ENCODE measurements at places on chromosomes 7 and 10.

GRCh38 chr10:133196936-133197758 lies 32.9 kb upstream of the UTF1 start:
- no peak for DNase-seq

DNA sequence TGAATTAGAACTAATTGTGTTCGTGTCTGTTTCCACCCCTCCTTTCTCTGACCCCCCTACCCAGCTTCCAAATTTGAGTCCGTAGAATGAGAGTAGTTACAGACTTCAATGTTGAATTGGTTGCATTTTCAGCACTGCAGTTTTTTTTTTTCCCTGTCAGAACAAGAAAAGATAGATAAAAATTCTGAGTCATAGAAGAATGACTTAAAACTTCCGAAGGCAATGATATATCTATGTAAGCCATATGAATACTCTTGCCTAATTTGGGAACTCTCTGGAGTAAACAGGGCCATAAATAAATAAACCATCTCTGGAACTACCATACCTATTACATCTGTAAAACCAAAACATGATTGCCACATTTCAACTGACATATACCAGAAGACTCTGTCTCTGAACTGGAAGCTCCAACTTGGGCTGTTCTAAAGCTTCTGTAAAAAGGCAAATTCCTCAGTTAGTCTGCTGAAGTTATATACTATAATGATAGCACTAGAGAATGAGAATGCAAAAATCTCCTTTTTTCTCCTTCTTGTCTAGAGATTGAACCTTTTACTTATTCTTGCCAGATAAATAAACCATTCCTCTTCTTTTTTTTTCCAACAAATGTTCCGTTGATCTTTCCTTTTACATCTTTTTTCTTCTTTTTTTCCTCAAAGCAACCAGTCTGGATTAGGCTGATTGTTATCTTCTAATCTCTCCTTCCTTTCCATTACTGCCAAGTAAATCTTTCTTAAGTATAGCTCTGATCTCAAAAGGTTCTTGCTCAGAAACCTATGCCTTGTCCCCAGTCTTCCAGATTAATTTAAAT lies 23.5 kb downstream of the VCL start:
- DNase-seq = no peak

- no peak for DNase-seq
Measured at GRCh38 chr10:111934931-111935330, 248.6 kb downstream of the GPAM start.

GRCh38 chr10:3464760-3465405 lies 292.3 kb upstream of the PITRM1 start:
- no peak for DNase-seq

DNA sequence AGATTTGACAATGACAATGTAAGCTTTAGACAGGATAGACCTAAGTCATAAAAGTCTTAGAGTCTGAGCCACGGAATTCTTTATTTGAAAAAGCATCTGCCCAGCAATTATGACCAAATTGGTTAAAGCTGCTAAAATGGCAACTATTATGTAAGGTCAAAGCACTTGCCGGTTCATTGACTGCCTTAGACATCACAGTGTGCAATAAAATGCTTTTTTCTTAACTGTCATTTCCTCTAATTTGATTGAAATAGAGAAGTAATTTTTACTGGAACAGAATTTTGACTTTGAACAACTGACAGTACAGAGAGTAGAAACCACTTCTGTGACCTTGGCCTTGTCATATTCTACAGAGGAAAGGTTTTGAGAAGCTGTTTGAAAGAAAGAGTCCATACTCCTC lies 142.9 kb downstream of the THSD7A start:
- DNase-seq = no peak

DNA sequence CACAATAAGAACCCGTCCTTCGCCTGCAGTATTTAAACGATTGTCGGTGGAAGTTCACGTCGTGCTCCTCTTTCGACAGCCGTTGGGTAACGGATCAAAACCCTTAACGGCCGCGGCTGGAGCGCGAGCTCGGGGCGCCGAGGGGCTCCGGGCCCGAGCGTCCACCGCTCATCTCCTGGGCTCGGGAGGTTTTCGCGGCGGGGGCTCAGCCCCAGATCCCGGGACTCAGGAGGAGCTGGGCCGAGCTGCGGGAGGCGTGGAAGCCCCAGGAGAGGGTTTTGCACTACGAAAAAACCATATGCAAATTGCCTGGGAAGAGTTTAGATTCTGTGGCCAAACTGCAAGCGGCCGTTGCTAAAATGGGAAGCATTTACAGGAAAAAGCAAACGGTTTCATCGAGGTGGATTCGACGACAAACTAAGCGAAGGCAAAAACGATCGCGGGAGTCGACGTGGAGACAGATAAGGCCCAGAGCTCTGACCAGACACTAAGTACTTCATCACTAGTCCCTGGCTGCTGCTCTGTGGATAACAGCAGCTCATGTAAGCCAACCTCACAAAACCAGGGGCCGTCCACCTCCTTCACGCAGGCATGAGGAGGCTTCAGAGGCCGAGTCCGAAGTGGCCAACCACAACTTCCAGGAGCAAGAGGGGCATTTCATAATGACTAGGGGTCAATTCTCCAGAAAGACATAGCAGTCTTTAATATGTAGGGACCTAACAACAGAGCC lies 129.7 kb downstream of the MARCHF5 start:
- DNase-seq = no peak

DNA sequence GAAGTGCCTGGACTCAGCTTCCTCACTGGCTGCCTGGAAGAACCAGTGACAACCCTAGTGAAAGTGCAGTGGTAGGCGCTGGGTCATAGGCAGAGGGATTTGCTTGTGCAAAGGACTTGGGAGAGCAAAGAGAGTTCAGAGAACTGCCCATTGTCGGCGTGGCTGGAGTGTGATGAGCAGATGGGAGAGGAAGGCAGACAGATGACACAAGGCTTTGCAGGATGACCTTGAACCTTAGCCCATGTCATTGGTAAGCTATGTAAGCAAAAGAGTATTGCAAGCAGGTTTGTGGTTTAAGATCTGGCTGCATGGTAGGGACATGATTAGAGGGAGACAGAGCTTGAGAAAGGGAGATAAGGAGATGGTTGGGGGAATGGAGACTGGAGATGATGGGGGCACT lies 35.3 kb upstream of the NOBOX start:
- DNase-seq = no peak

- no peak for DNase-seq
Measured at GRCh38 chr10:49596836-49597235, 13.3 kb upstream of the SLC18A3 start.

DNA sequence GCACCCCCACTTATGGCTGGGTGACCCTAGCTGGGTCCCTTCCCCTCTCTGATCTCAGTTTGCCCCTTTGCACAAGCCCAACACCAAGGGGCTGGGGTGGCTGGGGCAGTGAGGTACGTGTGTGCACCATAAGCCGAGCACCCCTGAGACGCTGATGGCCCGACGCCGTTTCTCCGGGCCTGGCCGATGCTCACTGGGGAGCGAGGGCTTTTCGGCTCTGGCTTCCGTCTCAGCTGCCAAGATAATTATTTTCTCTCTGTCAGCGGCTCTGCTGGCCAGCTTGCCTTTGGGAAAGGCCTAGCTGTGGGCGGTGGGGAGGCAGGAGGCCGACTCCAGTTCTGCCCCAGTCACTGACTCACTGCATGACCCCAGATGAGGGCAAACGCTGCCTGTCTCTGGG lies 91.0 kb downstream of the ZMIZ1 start:
- no peak for DNase-seq

DNA sequence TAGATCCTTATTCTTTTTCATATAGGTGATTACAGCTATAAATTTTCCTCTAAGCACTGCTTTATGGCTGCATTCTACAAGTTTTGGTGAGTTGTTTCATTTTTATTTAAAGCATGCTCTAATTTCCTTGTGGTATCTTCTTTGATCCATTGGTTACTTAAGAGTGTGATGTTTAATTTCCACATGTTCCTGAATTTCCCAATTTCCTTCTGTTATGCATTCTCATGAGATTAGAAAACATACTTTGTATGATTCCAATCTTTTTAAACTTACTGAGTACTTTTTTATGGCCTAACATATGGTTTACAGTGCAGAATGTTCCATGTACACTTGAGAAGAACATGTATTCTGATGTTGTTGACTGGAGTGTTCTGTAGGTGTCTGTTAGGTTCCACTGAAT lies 53.4 kb downstream of the MYL10 start:
- no peak for DNase-seq

- no peak for DNase-seq
Measured at GRCh38 chr7:41916450-41916927, 213.6 kb upstream of the INHBA start.

GRCh38 chr10:12699781-12700556 lies 301.5 kb downstream of the CCDC3 start:
- no peak for DNase-seq

All from stimulated activated CD8-positive, alpha-beta memory T cell treated with anti-CD3 and anti-CD28 coated beads, Interleukin-15, amount 100 ng/mL, for 4 hours (primary cell).